ENCODE measurements at places on chromosomes 6 and 20.

DNA sequence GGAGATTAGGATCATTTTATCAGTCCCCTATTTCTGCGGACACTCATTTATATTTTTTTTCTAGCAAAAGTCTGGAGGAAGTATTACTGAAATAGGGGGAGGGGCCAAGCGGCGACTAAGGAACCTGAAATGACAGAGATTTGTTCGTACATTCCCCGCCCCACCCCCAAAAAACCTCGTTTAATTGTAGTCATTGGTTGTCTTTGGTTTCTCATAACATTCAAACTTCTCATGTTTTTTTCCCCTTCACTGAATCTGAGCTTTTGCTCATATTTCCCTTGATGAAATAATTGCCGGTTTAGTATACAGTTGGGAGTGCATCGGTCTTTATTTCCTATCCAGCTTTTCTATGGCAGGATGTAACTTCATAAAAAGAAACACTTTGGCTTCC lies 768 bp upstream of the FYN start:
- peaks cover 10% of the 10 kb centered on the region for H3K4me1 ChIP-seq
- no peaks in the 10 kb centered on the region for H3K27me3 ChIP-seq
- no peak overlapping the region for H3K27ac ChIP-seq
- peaks cover 33% of the 10 kb centered on the region for H3K36me3 ChIP-seq
- DNase-seq: peak; percentile 15

DNA sequence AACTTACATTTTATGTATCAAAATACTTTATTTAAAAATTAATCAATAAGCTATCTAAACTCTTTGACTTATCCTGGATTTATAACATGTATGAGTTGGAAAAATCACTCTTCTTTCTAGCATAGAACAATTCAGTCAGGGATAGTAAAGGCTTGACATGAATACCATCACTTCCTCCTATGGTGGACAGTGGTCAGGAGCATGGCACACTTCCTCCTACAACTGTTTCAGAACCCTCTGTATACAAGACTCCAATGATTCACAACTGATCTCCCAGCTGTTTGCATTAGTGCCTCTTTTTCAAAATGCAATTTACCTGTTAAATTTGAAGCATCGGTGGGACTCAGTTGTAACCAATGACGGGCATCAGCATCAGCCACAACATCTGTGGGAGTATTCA lies 129.7 kb downstream of the RALGAPA2 start:
- peaks cover 5% of the 10 kb centered on the region for H3K36me3 ChIP-seq
- H3K27me3 ChIP-seq: no peaks in the 10 kb centered on the region
- H3K4me3 ChIP-seq: no peak overlapping the region

DNA sequence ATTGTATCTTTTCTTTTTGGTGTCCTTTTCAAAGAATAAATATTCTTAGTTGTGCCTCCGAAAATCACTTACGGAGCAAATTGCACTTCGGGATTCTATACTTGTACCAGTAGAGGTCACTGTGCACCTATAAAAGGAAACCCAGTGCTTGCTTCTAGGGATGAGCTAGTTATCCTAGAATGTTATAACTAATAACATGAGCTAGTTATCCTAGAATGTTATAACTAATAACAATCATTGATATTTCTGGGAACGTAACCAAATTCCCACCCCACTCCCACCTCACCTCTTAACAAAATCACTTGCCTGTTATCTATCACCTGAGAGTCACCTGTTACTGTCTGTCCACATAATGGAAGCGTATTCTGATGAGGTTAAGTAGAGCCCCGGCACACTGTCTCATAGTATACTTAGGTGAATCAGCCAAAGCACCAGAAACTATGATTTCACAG lies 126.9 kb upstream of the TIAM2 start:
- H3K27ac ChIP-seq: no peak overlapping the region
- DNase-seq: peak; percentile 7
- H3K4me1 ChIP-seq: peaks cover 9% of the 10 kb centered on the region
- H3K27me3 ChIP-seq: no peaks in the 10 kb centered on the region
- H3K4me3 ChIP-seq: no peak overlapping the region

DNA sequence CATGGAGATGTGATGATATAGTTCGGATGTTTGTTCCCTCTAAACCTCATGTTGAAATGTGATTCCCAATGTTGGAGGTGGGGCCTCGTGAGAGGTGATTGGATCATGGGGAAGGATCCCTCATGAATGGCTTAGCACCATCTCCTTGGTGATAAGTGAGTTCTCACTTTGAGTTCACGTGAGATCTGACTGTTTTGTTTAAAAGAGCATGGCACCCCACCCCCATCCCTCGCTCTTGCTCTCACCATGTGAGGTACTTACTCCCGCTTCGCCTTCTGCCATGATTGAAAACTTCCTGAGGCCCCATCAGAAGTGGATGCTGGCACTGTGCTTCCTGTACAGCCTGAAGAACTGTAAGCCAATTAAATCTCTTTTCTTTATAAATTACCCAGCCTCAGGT lies 10.9 kb downstream of the SLC32A1 start:
- no peak for DNase-seq
- peaks cover 11% of the 10 kb centered on the region for H3K36me3 ChIP-seq
- H3K27ac ChIP-seq: no peak overlapping the region
- H3K27me3 ChIP-seq: peaks cover 97% of the 10 kb centered on the region
- peaks cover 9% of the 10 kb centered on the region for H3K4me1 ChIP-seq

- peaks cover 35% of the 10 kb centered on the region for H3K36me3 ChIP-seq
- no peak overlapping the region for H3K27ac ChIP-seq
- H3K27me3 ChIP-seq: no peaks in the 10 kb centered on the region
These were observed 191.4 kb downstream of the SLC16A10 start for GRCh38 chr6:111278731-111279130.

GRCh38 chr6:130520801-130521200 lies 155.0 kb downstream of the TMEM200A start:
- DNase-seq: no peak
- no peaks in the 10 kb centered on the region for H3K27me3 ChIP-seq
- no peak overlapping the region for H3K27ac ChIP-seq
- H3K4me1 ChIP-seq: peaks cover 20% of the 10 kb centered on the region

DNA sequence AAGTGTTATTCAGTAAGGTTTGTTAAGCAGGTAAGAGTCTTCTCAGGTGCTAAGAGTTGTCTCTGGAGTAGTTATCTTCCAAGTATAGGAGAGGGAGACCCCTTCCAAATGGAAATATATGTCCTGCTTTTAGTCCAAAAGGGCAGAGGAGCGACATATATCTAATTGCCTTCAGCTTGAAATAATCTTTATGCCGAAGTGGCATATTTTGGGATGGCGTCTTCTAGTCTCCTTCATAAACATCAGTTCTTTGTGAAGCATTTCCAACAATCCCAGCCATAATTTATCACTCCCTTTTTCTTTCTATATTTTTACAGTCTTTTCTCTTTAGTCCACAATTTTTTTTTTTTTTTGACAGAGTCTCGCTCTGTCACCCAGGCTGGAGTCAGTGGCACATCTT lies 6.0 kb downstream of the TMC2 start:
- H3K4me1 ChIP-seq: no peaks in the 10 kb centered on the region
- H3K36me3 ChIP-seq: no peaks in the 10 kb centered on the region
- H3K27ac ChIP-seq: no peak overlapping the region
- no peak overlapping the region for H3K4me3 ChIP-seq
- no peak for DNase-seq
- H3K27me3 ChIP-seq: peaks cover 75% of the 10 kb centered on the region

DNA sequence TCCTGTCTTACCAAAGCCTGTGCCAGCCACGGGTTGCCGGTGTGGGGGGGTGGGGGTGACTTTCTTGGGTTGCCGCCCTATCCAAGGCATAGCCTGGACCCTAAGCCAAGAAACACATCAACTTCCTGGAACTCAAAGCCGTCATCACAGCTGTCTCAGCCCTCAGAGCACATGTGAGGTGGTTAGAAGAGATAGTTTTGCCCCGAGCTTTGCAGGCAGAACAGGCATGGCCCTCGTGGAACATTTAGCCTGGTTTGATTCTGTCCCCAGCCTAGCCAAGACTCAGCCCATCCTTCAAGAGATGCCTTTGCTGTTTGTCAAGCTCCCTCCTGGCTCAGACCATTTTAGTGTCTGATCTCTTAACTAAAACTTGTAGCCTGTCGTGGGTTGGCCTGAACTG lies 64.9 kb downstream of the RREB1 start:
- H3K36me3 ChIP-seq: peaks cover 9% of the 10 kb centered on the region
- peaks cover 6% of the 10 kb centered on the region for H3K4me1 ChIP-seq

- H3K4me1 ChIP-seq: no peaks in the 10 kb centered on the region
- no peaks in the 10 kb centered on the region for H3K27me3 ChIP-seq
- H3K36me3 ChIP-seq: no peaks in the 10 kb centered on the region
- DNase-seq: peak; percentile 7
These were observed 46.4 kb downstream of the IMPG1 start for GRCh38 chr6:76026101-76026500.

DNA sequence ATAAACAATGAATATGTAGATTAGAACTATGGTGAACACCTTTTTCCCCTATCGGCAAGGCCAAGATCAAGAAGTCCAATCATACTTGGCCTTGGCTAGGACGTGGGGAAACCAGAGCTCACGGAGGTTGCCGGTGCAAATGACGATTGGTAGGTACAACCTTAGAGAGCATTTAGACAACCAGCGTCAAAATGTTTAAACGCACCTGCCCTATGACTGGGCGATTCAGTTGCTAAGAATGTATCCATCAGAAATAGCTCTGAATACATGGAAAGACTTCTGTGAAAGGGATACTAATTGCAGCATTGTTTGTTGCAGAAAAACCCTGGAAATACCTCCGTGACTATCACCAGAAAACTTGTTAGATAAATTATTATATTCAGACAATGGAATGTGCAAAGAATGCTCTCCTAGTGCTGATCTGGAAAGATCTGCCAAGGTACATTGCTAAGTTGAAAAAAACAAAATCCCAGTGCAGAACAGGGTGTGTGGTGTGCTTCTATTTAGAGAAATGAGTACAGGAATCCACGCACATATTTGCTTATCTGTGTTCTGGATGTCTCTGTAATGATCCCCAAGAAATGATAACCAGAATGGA lies 48.0 kb upstream of the PTPN1 start:
- H3K36me3 ChIP-seq: no peaks in the 10 kb centered on the region
- H3K27ac ChIP-seq: no peak overlapping the region
- no peak for DNase-seq
- no peaks in the 10 kb centered on the region for H3K27me3 ChIP-seq
- H3K4me3 ChIP-seq: no peak overlapping the region
- H3K4me1 ChIP-seq: peaks cover 13% of the 10 kb centered on the region

DNA sequence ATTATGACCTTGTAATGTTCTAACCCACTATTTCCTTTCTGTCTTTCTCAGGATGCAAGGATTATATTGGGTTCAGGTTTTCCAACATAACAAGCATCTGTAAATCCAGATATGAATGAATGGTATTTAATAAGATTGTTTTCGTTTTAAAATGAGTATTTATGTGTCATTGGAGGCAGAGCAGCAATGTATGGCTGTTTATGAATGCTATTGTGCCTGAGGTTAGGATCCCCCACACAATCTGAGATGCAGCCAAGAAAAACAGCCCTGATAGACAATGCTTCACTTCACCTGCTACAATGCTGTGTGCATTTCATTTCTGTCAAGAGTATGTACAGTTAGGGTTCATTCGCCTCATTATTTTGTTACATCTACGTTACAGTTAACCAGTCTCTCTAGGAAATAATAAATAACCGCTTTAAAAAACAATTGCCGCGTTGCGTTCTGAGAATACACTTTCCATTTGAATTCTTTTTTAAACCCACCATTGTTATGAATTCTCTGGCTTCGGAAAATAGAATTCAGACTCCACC lies 19.6 kb downstream of the TFAP2A start:
- H3K36me3 ChIP-seq: peaks cover 36% of the 10 kb centered on the region
- H3K27ac ChIP-seq: no peak overlapping the region
- H3K4me3 ChIP-seq: no peak overlapping the region
- no peaks in the 10 kb centered on the region for H3K27me3 ChIP-seq

- H3K4me1 ChIP-seq: no peaks in the 10 kb centered on the region
- H3K27ac ChIP-seq: no peak overlapping the region
- no peaks in the 10 kb centered on the region for H3K27me3 ChIP-seq
- DNase-seq: no peak
These were observed 164.8 kb downstream of the MRPL14 start for GRCh38 chr6:43962458-43962857.

GRCh38 chr20:53831812-53832211 lies 238.2 kb upstream of the ZNF217 start:
- H3K36me3 ChIP-seq: peaks cover 18% of the 10 kb centered on the region
- H3K4me1 ChIP-seq: peaks cover 35% of the 10 kb centered on the region
- H3K27ac ChIP-seq: no peak overlapping the region
- no peak for DNase-seq
- no peak overlapping the region for H3K4me3 ChIP-seq
- H3K27me3 ChIP-seq: no peaks in the 10 kb centered on the region

DNA sequence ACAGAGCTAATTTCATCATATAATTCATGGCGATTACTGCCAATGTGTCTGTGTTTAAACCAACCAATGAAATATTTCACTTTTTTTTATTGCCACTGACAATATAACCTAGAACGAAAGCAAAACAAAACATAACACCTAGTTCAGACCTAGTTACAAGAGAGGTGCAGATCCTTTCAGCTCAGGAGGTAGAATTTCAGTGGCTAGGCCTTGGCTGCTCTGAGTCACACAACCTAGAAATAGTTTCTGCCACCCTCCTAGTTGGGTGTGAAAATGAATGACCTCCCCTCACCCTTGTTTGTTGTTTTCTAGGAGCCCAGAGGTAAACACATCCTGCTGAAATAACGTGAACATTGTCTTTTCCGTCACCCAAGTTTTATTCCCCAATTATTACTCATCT lies 356.3 kb downstream of the HTR1B start:
- no peaks in the 10 kb centered on the region for H3K27me3 ChIP-seq
- H3K36me3 ChIP-seq: no peaks in the 10 kb centered on the region
- H3K4me1 ChIP-seq: no peaks in the 10 kb centered on the region
- no peak overlapping the region for H3K4me3 ChIP-seq

DNA sequence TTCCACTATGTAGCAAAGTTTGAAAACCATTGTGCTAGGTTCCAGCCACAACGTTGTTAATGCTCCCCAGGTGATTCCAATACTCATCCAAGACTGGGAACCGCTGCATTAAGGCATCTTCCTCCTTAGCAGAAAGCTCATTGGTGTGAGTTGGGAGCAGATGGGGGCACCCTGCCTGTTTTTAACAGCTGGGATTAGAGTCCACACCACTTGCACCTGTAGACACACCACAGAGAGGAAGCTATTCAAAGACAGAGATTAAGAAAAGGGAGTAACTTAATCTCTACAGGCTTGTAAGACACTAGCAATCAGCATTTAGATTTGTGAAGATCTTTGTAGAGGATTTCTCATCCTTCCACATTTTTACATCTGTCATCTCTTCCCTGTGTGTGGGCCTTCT lies 333.9 kb upstream of the SOX4 start:
- no peak overlapping the region for H3K27ac ChIP-seq
- no peaks in the 10 kb centered on the region for H3K4me1 ChIP-seq
- no peaks in the 10 kb centered on the region for H3K27me3 ChIP-seq
- H3K4me3 ChIP-seq: no peak overlapping the region
- no peak for DNase-seq
- no peaks in the 10 kb centered on the region for H3K36me3 ChIP-seq

- H3K4me1 ChIP-seq: no peaks in the 10 kb centered on the region
- H3K4me3 ChIP-seq: no peak overlapping the region
- H3K36me3 ChIP-seq: no peaks in the 10 kb centered on the region
- no peaks in the 10 kb centered on the region for H3K27me3 ChIP-seq
These were observed 311.2 kb downstream of the NRN1 start for GRCh38 chr6:5695260-5696245.
